Epithelial cell of proximal tubule (primary cell): ENCODE measurements at places on chromosomes 3 and 15.
A peak's percentile ranks its signal among the peaks of the same experiment; 100 is the strongest.

GRCh38 chr3:11637901-11638458, 5.7 kb downstream of the VGLL4 start:
- no peak for DNase-seq

DNA sequence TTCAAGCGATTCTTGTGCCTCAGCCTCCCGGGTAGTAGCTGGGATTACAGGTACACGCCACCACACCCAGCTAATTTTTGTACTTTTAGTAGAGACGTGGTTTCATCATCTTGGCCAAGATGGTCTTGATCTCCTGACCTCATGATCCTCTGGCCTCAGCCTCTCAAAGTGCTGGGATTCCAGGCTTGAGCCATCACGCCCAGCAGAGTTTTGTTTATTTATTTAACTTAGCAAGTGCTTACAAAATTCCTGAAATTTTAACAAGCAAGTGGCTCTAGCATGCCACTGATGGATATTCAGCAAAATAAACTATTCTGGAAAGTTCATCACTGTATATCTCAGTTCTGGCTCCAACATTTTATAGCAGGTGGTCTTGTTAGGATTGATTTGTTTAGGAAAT, 585.9 kb downstream of the OTOL1 start:
- no peak for DNase-seq

DNA sequence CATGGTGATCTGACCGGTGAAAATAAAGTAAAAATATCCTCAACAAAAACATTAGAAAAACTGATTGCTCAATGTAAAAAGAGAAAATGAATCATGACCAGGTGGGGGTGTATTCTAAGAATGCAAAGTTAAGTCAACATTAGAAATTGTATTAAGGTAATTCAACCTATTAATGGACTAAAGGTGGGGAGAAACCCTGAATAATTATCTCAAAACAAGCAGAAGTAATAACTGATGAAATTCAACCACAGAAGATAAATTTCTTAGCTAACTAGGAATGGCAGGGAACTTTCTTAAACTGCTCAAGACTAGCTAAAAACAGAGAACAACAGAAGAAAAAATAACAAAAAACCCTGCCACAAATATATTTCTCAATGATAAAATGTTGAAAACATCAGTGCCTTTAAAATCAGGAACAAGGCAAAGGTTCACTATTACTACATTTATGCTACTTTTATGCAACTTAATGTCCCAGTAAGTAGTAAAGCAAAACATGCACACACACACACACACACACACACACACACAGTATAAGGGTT, 204.4 kb upstream of the THBS1 start:
- no peak for DNase-seq

GRCh38 chr15:33243869-33244268, 49.4 kb upstream of the FMN1 start:
- DNase-seq, result peak; percentile 46

DNA sequence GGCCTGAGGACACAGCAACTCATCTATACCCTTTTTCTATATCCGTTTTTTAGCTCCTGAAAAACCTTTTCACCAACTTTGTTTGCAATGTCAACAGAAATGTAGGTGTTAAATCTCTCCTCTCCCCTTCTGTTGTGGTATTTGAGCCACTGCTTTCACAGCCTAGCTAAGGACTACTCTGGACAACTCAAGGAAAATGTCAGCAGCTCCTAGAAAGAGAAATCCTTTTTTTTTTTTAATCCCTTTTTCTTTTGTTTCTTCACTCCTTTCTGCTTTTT, 176.6 kb downstream of the KLHL25 start:
- DNase-seq, result no peak

GRCh38 chr15:81244306-81244705, 47.6 kb downstream of the IL16 start:
- DNase-seq, result no peak

GRCh38 chr15:66774001-66774814, 72.2 kb downstream of the SMAD6 start:
- no peak for DNase-seq
